ENCODE measurements at places on chromosomes 5 and 9. TPM values are rescaled to one million over a fixed set of nuclear protein-coding genes. Genes with fewer than 3 reads are reported as not detected.

DNA sequence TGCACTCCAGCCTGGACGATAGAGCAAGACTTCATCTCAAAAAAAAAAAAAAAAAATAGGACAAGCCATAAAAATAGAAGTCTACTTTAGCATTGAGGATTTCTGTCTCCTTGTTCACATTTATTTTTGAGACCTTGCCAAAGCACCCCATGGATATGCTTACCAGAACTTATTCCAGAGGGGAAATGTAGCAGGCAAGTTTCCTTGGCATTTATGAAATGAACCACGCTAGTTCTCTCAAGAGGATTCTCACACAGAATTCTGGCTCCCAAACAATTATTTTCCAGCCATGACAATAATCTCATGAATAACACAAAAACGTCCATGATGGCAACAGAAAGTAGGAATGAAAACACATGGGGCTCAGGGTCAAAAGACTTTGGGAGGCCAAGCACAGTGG is 23.4 kb upstream of the GPX8 start:
- DNase-seq: no peak

DNA sequence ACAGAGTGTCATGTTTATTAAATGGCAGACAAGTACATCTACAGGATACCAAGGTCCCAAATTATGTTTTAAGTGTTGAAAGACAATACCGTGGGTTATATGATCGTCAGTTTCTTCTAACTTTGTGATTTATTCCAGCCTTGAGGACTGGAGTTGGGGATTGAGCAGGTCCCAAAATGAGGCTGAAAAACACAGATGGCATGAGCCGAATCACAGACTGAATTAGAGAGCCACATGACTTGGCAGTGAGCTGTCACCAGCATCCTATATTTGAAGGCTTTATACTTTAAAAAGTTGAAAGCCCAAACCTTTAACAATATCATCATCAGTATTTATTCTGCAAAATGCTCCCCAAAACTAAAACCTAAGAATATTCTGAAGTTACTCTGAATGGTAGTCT is 79.4 kb downstream of the ADAMTS16 start:
- DNase-seq: no peak

BTNL9 gene
- 11.4 TPM for total RNA-seq

- DNase-seq: no peak
Observed at GRCh38 chr9:34519321-34520020, 3.3 kb downstream of the ENHO start.

PHF2 gene
- total RNA-seq: 14.5 TPM

DNA sequence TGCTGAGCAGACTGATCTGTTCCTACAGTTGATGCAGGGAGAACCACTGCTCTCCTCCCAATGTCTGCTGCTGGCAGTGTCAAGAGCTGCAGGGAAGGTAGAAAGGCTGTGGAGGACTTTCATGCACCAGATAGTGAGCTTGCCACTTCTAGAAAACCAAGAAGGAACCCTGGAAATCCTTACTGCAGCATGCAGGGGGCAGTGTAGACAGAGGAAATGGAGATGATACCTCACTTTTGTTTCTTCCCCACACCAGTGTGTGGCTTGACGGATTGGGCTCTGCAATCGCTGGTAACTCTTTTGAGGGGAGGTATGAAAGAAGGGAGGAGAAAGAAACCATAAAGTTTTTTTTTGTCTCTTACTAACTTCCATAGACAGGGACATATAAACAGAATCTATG is 480.7 kb downstream of the DMAC1 start:
- no peak for DNase-seq
